ENCODE measurements at places on chromosomes 13 and 19.

- peak; percentile 84 for DNase-seq
Measured at GRCh38 chr19:42433503-42434260, 6.5 kb upstream of the LIPE start.

DNA sequence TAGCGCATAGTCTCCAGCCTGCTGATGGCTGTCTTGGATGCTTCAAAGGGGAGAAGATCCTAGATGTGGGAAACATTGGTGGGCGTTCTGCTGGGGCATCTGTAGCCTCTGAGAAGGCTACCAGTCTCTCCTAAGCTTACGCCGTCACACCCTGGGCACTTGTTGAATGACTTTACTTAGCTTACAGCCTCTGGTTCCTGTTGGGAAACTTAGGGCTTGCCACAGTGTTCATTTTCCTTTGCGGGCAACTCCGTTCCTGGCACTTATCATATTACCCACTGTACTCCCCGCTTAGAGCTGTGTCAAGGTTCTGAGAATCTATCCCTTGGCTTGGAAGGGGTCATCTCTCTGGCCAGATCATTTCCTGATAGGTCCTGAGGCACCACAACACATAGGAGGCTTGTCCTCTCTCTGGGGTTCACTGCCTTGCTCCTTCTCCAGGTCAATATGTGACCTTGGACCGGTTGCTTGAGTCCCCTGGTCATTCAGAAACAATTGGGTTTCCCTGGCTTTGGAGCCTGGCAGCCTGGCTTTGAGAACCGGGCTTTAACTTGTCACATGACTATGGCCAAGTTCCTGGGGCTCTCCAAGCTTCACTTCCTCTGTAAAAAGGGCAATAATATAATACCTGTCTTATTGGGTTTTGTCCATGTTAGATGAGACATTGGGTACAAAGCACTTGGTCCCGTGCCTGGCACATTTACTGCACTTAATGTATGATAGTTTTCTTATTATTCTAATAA, 20.5 kb upstream of the ALOX5AP start:
- no peak for DNase-seq

- DNase-seq = no peak
Measured at GRCh38 chr13:42807866-42808265, 26.5 kb downstream of the FAM216B start.

DNA sequence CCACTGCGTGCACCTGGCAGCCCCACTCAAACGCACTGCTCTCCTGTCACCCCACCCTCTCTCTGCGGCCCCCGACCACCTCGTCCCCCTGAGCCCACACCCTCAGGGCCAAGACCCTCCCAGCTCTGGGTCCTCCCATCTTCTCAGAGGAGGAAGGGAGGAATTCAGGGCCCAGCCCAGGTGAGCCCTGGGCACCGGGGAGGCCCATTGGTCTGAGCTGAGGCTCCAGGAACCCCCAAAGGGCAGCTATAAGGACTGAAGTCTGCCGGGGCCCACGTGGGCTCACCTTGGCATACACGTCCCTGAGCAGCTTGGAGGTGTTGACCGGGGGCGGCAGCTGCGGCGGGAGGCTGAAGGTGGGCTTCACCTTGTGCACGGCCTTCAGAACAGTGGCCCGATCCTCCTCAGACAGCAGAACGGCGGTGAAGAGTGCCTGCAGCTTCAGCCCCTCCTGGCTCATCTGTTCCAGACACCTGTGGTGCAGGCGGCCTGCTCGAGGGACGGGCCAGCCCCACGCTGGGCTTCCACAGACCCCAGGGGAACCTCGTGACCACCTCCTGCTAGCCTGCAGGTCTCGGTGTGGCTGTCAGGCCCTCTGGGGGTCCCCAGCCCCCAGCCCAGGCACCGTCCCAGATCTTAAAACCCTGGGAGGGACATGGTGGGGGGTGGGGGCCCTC, 8.8 kb downstream of the POLRMT start:
- DNase-seq = no peak

DNA sequence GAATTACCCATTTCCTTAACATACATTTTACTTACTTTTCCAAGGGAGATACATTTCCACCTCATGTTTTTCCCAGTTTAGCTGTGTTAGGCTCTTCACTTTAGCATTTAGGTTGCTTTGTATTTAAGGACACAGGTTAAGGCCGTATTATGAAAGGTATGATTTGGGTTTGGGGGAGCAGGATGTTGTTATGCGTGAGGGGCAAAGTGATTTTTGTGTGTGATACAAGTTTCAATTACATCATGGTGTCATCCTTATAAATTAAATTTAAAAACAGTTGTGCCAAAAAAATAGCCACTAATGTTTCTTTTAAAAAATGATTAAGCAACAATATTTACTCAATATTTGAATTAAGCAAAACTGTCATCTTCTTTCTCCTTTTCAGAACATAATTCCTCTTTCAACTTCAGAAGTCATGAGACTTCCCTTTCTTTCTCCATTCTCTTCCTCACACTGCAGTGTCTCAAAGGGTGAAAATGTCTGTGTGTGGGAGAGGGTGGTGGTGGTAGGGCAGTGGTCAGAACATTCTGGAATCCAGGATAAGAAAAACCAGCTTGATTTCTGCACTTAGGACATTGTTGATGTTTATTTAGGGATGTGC, 126.2 kb downstream of the KCNRG start:
- no peak for DNase-seq

- DNase-seq = no peak
Measured at GRCh38 chr13:50197705-50198104, 182.5 kb downstream of the KCNRG start.

DNA sequence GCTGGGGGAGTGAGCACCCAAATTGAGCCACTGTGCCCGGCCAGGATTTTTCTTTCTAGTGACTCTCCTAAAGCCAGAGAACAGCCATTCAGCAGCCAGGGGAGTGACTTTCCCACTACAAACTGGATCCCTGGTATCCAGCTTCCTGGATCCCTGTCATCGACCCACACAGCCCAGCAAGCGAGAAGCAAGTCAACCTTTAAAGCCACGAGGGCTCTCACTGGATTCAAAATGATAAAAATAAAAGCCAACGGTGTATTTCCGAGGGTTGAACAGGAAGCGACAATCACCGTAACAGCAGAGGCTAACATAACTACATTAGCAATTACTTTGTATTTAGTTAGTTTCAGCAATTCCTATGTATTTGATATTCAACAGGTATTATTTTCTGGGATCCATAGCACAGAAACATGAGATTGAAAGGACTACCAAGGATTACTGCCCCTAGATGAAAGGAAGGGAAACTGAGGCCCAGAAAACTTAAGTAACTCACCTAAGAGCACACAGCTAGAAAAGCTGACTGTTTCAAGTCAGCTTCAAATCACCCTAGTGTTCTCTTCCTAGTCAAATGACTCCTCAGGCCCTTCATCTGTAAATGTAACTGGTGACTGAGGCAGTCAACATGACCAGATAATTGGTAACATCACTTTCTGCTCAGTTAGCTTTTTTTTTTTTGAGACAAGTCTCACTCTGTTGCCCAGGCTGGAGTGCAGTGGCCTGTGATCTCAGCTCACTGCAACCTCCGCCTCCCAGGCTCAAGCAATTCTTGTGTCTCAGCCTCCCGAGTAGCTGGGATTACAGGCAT, 2.7 kb downstream of the RFX1 start:
- DNase-seq = no peak

DNA sequence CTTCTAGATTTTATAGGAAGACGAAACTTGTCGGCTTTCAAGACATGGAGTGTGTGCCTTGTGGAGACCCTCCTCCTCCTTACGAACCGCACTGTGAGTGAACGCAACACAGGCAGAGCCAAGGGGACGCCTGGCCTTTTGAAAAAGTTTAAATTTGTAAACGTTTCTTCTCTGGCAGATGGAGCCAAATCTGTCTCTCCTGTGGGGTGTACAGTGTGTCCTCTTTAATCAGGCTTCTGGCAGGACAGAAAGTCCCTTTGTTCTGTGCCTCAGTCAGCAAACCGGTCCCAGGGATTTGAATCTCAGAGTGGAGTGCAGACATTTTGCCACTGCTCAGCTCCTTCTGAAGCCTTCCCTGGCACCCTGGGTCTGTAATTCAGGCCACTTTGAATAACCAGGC, 56.5 kb downstream of the TNFRSF19 start:
- DNase-seq = no peak

GRCh38 chr13:36804588-36804987, 14.4 kb upstream of the RFXAP start:
- no peak for DNase-seq

GRCh38 chr13:99690426-99691174, 189.3 kb downstream of the TM9SF2 start:
- DNase-seq = no peak

DNA sequence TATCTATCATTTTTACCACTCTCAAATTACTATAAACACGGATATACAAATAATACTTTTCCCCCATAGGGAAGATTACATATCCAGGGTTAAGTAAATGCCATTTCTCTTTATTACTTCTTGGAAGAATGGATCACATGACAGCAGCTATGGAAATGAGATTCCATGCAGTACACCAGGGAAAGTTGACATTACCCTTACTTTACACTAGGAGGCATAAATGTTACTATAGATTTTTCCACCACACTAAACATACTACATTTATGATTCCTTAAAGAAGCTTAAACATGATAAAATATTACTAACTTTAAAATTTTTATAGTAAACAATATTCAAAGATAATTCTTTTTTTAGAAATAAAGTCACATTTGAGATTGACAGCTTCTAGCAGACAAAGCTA, 611.4 kb downstream of the PCDH9 start:
- DNase-seq = no peak

DNA sequence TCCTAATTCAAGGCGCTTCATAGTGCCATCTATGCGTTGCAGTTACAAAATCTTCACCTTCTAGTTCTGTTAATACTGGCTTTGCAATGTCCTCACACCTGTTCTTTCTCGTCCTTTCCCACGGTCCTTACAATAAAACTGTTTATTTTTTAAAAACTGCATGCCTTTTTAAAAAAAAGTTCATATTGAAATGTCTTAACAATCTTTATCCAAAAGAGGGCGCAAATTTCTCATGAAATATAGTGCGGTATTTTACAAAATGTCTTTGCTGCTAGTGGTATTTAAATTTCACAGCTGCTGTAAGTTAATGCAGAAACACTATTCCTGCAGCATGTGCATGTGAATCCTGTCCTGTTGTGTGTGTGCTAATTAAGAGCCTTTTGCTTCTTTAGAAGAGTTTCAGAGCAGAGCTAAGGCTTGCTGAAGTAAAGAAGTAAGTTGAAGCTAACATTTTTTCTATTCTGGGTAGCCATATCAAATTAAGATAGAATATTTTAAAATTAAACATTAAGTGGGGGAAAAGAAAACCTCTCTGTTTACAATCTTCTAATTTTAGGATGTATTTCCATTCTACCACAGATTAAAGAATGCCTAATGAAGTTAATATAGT, 15.8 kb upstream of the CLDN10 start:
- DNase-seq = no peak

DNA sequence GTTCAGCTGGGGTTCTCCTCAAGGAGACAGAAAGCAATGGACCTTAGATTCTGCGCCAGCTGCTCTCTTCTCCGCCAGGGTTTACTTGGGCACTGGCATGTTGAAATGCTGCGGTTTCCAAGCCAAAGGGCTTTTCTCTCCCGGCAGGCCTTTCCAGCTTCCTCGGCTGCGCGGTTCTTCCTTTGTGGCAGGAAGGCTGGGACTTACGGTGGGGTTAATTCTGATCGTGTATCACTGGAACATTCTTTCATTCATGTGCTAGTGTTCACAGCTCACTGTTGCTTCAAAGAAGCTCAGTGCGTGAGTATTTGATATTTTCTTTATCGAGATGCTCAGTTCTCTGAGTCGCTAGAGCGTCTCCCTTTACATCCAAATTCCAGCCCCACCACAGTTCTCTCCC, 723.2 kb downstream of the UQCRFS1 start:
- DNase-seq = no peak

GRCh38 chr19:18419699-18420460, 682 bp downstream of the SSBP4 start:
- no peak for DNase-seq

GRCh38 chr19:47726467-47726866, 13.2 kb downstream of the EHD2 start:
- DNase-seq = no peak

- DNase-seq = no peak
Measured at GRCh38 chr19:8681345-8682029, 17.1 kb downstream of the ACTL9 start.

DNA sequence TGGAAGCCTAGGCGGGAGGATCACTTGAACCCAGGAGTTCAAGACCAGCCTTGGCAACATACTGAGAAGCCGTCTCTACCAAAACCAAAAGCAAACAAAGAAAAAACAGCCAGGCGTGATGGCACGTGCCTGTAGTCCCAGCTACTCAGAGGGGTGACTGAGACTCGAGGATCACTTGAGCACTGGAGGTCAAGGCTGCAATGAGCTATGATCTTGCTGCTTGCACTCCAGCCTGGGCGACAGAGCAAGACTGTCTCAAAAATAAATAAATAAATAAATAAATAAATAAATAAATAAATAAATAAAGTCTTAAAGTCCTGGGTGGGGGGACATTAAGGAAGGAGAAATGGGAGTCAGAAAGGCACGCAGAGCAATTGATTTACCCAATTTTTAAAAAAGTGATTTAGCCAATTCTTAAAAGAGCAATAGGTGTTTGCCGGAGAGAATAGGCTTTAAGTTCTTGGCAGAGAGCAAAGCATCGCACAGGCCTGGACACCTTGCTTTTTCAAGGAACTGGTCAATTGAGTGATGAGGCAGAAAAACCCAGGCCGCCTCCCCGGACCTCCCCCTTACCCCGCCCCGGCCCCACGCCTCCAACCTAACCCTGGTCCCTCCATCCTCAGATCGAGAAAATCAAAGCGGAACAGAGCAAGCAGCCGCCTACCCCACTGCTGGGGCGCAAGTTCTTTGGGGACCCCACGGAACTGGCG, 9.5 kb upstream of the SHKBP1 start:
- DNase-seq = no peak

GRCh38 chr19:7915250-7916102, 846 bp downstream of the TGFBR3L start:
- DNase-seq = no peak

DNA sequence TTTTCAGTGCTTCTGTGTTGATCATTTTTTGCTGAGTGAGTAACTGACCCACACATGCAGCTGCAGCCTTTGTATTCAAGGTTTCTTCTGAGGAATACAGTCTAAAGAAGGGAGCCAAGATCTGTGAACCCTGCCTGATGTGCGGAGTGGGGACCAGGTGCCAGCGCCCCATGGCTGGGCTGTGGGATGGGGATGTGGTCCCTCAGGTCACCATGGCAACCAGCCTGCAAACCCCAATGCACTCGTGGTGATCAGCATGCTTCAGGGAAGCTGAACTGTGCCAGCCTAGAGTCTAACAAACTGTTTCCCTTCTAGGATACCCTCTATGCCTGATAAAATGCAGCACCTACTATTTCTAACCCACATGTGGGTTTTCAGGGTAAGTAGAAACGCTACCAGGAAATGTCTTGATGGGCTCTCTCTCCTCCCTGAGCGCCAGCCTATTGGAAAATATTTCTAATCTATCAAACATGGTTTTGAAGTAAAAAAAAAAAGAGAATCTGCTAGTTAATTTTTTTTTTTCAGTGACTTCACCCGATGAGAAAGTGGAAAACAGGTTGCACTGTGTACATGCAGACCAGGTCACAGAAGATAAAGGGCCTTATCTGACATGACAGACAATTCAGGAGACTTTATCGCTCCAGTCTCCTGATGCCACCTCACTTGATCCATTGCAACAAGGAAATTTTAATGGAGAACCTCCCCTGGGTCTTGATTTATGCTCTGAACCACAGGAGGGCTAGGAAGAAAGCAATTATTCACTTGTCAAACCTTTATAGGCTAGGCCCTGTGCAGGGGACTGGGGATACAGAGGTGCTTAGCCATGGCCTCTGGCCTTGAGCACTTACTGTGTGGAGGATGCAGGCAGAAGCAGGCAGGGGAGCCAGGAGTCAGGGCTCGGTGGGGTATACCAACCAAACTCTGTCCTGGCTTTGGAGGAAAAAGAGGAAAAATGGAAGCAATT, 51.1 kb downstream of the RASL11A start:
- DNase-seq = no peak

GRCh38 chr13:113232208-113233003, 23.0 kb downstream of the CUL4A start:
- DNase-seq = no peak
